ENCODE measurements at places on chromosomes 4 and X.

DNA sequence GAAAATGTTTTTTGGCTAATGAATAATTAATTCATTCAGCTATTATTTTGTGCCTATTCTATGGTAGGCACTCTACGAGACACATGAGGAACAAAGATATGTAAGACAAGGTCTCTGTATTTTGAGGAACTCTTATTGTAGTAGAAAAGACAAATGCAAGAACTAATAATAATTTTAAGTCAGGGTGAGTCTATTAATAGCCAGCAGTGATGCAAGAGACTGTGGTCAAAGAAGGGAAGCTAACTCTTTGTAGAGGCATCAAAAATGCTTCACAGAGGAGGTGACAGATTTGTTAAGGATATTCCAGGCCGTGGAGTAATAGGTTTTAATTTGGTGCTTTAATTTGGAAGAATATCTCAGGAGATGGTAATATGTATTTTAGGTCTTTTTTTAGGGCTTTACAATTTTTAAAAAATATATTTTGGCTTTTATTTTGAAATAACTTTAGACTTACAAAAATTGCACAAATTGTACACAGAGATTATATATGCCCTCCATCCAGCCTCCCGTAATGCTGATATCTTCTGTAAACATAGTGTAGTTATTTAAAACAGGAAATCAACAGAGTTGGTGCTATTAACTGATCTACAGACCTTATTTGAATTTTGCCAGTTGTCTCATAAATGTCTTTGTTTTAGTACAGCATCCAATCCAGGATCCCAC lies 48.1 kb downstream of the DCLK2 start:
- no peak for DNase-seq

- DNase-seq = no peak
These were observed 138.2 kb upstream of the AADAT start for GRCh38 chr4:170227928-170228327.

- DNase-seq = no peak
These were observed 8.3 kb upstream of the MAP7D2 start for GRCh38 chrX:20124964-20125363.

- DNase-seq = no peak
These were observed 33.2 kb downstream of the WFS1 start for GRCh38 chr4:6302869-6303268.

GRCh38 chr4:56460085-56460484 lies 7.3 kb upstream of the SRP72 start:
- no peak for DNase-seq

DNA sequence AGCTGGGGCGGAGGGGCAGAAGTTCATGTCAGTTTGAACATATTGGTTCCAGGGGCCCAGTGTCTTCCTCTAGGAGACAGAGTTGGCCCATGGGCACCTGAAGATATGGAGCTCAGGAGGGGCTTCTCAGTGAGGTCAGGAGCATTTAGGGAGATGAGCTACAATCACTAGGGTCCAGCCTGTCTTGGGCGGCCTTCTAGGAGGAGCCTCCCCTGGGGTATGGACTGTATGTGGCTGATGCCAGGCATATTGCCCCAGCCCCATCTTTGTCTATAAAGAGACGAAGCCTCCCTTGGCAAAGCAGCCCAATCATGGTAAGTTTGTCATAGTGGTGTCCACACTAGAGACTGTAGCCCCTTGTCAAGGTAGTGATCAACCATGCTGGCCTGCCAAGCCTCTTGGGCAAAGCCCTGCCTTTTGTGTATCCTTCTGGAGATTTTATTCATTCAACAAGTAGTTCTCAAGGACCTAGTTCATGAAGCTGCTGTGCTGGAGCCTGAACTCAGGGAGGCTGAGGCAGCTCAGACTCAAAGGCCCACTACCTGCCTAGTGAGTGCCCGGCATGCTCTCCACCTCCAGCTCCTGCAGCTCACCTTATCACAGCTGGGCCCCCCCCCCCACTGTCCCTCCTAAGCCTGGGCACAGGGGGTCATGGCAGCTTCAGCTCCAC lies 5.4 kb upstream of the CNGA2 start:
- DNase-seq = no peak

GRCh38 chr4:53563824-53564223 lies 27.5 kb downstream of the LNX1 start:
- DNase-seq = no peak

DNA sequence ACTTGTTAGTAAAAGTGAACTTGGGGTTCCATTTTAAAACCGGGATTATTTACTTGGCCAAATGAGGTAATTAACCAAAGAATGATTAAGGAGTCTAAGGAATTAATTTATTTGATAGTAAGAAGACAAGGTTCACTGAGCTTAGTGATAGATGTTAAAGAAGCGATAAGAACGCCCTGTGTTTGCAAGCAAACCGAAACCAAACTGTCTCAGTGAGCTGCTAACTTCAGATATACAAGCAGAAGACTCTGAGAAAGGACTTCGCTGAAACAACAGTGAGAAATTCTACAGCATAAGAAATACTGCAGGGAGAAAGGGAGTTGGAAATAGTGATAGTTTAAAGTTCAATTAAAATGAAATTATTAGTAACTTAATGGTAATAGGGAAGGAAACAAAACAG lies 37.6 kb upstream of the SHISA3 start:
- DNase-seq = no peak

GRCh38 chrX:7132335-7133049 lies 15.0 kb upstream of the STS start:
- no peak for DNase-seq

DNA sequence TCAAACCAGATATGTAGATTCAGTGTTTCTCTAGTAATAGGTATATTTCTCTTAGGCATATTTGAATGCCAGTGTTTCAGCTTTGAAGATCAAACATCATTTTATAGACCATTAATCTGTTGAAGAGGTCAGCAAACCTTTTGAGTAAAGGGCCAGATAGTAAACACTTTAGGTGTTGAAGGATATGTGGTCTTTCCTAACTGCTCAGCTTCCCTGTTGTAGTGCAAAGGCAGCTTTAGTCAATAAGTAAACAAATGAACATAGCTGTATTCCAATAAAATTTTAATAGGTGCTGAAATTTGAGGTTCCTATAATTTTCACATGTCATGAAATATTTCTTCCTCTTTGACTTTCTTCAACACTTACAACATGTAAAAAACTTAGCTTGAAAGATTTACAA lies 201.6 kb downstream of the ADGRL3 start:
- no peak for DNase-seq

DNA sequence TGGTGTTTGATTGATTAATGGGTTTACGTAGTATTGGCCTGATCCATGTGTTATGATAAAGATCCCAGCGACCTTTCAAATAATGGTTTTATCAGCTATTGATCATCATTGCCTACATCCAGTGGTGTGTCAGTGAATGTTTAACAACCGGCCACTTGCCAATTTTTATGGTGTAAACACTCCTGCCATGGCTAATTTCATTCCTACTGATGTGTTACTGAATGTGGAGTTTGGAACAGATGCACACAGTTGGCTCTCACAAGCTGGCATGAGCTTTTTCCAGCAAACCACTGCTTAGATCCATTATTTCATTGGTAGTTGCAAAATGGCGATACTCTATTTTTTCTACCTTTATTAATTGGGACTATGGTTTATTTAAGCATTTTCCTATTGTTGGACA lies 139.9 kb downstream of the REPS2 start:
- no peak for DNase-seq

DNA sequence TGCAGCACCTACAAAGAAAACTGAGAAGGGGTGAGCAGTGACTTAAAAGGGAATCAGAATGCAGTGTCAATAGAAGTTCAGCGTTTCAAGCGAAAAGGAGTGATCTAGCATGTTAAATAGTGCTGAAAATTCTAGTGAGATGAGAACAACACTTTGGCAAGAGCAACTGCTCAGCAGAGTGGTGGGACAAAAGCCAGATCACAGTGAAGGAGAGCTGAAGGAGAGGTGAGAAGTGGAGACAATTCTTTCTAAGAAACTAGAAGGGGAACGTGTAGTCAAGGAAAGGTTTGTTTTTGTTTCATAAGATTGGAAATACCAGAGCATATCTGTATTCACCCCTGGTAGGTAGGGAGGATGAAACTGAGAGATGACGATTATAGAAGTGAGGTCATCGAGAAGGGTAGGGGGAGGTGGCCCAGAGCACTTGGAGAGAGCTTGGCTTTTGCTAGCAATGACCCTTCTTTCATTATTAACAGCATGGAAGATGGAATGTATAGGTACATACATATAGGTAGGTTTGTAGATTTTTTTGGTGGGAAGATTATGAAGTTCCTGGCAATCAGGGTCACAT lies 33.7 kb downstream of the SRPX2 start:
- DNase-seq = no peak

GRCh38 chr4:74394476-74395136 lies 29.7 kb downstream of the EREG start:
- no peak for DNase-seq

- no peak for DNase-seq
These were observed 70.9 kb upstream of the APOOL start for GRCh38 chrX:84932814-84933213.

GRCh38 chr4:21090094-21090666 lies 389.9 kb downstream of the PACRGL start:
- no peak for DNase-seq

GRCh38 chrX:48683411-48683982 lies at the start of gene WAS:
Gene WAS (plus strand): TSS chrX:48683799. CDS start chrX:48683854, 55 bp downstream.
- DNase-seq = no peak

GRCh38 chrX:140697618-140698017 lies 11.9 kb upstream of the LINC00632 start:
- DNase-seq = no peak

DNA sequence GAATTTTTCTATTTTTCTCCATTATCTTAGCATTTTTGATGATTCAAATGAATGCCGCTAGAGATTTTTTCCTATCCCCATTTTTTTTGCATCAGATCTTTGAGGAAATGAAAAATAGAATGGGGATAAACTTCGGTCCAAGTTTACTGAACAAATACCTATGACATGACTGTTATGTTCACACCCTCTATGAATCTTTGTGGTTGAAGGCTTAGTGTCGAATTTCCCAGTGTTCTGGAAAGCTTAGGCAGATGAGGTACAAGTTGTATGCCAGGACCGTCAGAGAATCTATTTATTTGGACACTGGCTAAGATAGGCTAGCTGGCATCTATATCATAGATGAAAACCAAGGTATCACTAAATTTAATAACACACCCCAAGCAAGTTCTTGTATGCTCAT lies 123.4 kb downstream of the SPCS3 start:
- DNase-seq = no peak

GRCh38 chr4:88452912-88453311 lies 4.0 kb upstream of the HERC5 start:
- no peak for DNase-seq

- no peak for DNase-seq
These were observed 115.8 kb downstream of the HS6ST2 start for GRCh38 chrX:132842460-132843238.

Data from stimulated activated CD8-positive, alpha-beta memory T cell treated with anti-CD3 and anti-CD28 coated beads, Interleukin-15, amount 100 ng/mL, for 24 hours (primary cell).